AG20443 (cell line): ENCODE measurements at places on chromosomes 7 and 10.

- DNase-seq, result no peak
Observed at GRCh38 chr10:76433161-76434005, 1002.0 kb downstream of the LRMDA start.

DNA sequence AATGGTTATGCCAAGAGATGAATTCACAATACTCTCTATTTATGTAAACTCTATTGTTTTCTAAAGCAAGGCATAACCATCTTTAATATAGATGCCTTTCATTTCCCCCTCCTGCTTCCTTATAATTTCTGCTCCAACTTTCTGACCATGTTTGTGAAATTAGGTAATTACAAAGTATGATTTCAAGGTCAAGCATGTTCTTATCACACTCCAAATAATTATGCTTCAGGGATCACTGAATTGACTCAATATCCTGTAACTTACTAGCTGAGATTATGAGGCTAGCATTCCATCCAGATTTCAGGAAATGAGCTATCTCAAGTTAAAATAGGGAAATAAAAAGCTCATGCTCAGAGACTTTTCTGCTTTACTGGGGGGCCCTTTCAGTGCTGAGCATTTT lies 655.9 kb upstream of the IGFBP3 start:
- no peak for DNase-seq

DNA sequence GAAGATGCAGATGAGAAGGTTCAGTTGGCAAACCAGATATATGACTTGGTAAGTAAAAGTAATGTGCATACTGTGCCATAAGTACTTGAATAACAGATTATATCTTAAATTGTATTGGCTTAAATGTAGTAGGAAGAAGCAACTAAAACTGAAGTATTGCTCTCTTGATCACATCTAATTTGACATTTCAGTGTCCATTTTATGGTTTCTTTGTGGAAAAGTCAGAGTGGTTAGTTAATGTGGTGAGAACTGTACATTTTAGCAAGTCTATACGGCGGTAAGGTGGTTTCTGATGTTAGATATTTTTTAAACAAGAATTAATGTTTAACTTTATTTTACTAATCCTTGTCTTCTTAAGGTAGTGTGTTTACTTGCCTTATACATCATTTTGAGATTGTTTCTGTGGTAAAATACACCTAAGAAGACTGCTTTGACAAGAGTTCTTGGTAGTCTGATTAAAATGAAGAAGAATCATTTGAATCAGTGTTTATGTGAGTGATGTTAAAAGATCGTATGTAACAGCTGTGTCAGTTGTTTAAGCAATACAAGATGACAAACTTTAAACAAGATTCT lies 5.1 kb downstream of the ING3 start:
- DNase-seq, result no peak

GRCh38 chr7:123500878-123501489 lies 33.4 kb downstream of the IQUB start:
- no peak for DNase-seq

GRCh38 chr10:119131512-119132240 lies 27.8 kb downstream of the DENND10 start:
- DNase-seq, result peak; percentile 36

GRCh38 chr10:126104767-126105166 lies 208.4 kb downstream of the FANK1 start:
- no peak for DNase-seq
